ENCODE measurements at places on chromosomes 3 and 15.
A peak's percentile ranks its signal among the peaks of the same experiment; 100 is the strongest.

- DNase-seq = no peak
These were observed 218.6 kb downstream of the PTPRG start for GRCh38 chr3:61780016-61780415.

- peak; percentile 52 for DNase-seq
These were observed 55.6 kb downstream of the SMAD3 start for GRCh38 chr15:67120839-67121643.

- DNase-seq = no peak
These were observed 5.5 kb downstream of the SFMBT1 start for GRCh38 chr3:53040351-53040820.

- DNase-seq = no peak
These were observed 15.6 kb downstream of the TMEM158 start for GRCh38 chr3:45210308-45211041.

DNA sequence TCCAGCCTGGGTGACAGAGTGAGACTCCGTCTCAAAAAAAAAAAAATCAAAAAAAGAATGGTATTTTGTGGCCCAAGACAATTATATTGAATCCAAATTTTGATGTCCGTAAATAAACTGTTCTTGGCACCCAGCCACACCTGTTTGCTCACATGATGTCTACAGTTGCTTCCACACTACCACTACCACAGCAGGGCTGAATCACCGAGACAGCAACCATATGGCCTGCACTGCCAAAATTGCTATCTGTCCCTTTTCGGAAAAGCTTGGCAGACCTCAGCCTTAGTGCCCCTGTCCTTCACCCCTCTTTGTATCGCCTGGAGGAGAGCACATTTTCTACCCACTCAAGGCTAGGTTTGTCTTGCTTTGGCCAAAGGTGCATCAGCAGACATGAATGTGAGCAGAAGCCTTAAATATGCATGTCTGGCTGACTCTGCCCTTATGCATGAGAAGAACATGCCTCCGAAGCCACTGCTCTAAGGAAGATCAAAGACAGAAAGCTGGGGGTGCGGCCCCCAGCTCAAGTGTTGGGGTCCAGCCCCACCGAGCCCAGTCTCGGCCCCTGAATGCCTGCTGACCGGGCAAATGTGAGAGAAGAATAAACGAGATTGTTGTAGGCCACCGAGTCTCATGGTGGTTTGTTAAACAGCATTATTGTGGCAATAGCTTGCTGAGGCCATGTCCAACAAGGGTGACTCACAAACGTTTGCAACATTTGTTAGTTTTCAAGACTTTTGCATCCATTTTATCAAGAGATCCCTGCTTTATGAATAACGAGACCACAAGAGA is 108.1 kb downstream of the TPRA1 start:
- no peak for DNase-seq

DNA sequence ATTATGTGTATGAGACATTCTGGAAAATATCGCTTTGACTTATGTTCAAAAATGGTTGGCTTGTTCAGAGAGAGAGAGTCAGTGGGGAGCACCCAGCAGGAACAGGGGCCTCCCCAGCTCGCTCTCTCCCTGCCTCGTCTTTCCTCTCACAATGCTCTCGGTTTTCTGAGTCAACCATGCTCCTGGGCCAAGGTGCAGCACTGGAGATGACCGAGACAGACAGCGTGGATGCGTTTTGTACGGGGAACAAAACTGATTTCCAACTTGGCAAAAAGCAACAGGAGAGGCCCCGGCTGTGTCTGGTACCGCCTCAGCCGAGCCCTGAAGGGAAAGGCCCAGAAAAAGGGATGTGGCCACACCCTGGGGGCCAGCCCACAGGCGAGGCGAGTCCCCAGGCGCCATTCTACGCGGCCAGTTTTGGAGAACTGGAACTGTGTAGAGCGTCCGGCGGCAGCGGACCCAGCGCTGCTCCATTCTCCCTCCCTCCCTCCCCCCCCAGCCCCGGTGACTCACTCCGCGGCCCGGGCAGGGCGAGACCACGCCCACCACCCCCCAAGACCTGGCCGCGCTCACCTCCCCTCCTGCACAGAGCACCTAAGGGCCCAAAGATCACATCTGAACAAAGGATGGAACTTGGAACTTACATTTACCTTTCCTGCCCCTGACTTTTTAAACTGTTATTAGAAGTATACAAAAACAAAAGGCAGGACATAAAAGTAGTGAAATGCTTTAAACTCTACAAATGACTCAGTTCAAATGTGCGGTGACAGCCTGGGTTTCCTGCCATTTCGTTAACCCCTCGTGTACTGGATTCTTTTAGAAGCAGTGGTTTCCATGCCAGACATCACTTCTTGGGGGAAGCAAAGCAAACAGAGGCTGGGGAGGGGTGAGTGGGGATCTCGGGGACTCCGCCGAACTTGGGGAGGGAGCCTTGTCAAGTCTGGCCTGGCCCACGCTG is 12.7 kb downstream of the ATP10A start:
- no peak for DNase-seq

DNA sequence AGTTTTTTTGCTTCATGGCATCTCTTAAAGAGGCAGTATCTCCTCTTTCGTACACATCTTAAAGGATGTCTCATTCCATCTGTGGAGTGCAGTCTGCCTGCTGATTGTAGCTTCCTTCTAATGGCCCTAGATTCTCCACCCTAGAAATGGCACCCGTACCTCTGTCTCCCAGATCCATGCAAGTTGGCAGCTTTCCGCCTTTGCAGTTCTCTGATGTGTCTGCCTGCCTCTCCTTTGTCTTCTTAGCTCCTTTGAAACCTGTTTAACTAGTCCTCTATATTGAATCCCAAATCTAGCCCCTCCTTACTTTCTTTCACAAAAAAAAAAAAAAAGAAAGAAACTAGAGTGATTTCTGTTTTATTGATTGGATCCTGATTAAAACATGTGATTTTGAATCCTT is 1025.0 kb downstream of the ZPLD1 start:
- DNase-seq = no peak

DNA sequence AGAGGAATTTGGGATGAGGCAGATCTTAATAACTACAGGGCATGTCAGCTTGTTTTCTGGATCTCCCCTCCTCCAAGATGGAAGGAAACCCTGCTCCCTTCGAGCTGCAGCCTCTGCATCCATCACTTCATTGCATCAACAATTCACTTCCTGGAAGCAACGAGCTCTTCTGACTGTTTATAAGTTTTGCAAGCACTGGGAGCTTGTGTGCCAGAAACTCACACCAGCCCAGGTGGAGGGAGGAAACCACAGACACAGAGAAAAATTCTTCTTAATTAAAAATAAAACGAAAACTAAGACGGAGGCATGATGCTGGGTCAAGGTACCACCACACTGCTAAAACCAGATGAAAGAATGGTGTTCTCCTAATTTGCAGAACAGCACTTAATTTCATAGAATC is 10.6 kb downstream of the LRIG1 start:
- no peak for DNase-seq

- DNase-seq = no peak
These were observed 326.6 kb downstream of the ARPP21 start for GRCh38 chr3:35965908-35966307.

GRCh38 chr3:134579141-134579665 is 71.6 kb downstream of the KY start:
- DNase-seq = no peak

DNA sequence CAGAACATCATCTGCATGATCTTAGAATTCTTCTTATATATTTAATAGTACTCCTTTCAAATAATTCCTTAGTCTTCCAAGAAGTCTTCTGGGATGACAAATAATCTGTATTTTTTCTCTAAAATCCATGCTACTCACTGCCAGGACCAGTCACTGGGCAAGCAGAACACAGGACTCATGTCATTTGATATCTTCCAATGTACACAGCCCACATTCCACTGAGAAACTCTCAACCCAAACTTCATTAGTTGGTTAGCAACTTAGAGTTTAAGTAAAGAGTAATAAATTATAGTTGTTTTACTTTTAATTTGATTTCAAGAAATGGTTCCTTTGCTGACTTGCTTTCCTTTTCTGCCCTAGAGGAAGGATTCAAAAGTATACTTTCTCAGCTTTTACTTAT is 317.0 kb downstream of the VGLL3 start:
- no peak for DNase-seq

- no peak for DNase-seq
These were observed 322.1 kb downstream of the PYDC2 start for GRCh38 chr3:191783024-191783423.

- DNase-seq = no peak
These were observed 18.6 kb downstream of the ZDHHC19 start for GRCh38 chr3:196192524-196193051.
